Brain (organoid and tissue), 16 donors: ENCODE measurements at places on chromosomes 5 and 9. TPM values are rescaled to one million over a fixed set of nuclear protein-coding genes. Genes with fewer than 3 reads are reported as not detected.
A peak's percentile ranks its signal among the peaks of the same experiment; 100 is the strongest.

Gene STPG3
- polyA plus RNA-seq = not detected

Gene UAP1L1
- polyA plus RNA-seq = 24.1 TPM

Gene LEAP2
- polyA plus RNA-seq = not detected

Gene C5orf52
- not detected for polyA plus RNA-seq

Gene SLC27A4
- polyA plus RNA-seq = 50.9 TPM

GRCh38 chr9:26850995-26851394, 41.6 kb downstream of the CAAP1 start:
- DNase-seq = no peak

DNA sequence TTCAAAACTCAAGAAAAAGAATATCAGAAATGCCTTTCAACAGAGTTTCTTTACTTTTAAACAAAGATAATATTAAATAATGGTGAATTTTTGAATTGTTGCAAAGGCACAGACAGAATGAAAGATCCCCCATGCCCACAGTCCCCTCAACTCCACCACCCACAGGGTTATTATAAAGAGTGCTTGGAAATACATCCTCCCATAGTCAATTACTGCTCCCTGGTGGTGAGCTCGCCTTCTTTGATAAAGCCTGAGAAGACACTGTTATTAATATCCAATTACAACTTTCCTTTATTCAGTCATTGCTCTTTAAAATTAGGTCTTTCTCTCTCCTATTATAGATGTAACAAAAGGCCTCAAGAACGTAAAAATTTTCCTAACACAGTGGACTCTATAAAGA, 490.2 kb upstream of the RORB start:
- no peak for DNase-seq

DNA sequence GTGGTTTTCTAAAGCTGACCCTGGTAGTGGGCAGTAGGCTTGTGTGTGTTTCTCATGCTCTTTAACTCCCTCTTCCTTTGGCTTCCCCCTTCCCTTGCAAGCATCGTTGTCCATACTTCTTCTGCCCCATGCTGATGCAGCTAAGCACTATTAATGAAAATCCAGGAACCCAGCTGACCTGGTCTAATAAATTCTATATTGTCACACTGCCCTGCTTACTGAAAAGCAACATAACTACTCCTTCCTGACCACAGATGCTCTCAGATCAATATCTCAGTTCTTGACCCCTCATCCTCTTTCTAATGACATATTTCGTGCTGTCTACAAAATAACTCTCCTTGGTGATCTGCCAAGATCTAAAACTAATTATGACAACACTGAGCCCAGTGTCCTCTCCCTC, 405.5 kb downstream of the EFNA5 start:
- DNase-seq = no peak

DNA sequence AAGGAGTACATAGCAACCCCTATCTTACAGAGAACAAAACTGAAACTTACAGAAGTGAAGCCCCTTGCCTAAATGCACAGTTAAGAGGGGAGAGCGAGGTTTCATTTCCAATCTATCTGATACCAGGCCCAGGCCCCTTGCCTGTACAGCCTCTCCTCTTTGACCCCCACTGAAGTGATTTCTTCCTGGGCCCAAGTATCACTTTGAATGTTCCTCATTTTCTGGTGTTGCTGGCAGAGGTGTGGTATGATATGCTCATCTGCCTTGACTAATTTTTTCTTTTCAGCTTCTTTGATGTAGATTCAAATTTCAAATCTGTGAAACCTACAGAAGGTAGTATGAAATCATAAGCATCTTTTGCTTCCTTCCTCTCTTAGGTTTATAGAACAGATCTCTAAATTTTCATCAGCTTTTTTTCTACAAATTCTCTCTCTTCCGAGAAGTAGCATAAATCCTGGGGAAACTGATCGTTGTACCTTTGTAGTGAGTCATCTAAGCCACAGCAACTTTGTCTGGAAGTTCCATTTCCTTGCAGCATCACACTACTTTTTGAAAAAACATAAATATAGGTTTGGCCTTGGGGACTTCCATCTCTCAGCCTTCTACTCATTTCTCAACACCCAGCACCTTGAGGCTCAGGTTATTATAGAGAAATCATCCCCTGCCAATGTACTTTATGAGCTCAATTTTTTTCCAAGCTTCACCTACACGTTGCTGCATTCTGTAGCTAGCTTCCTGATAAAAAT, 402.4 kb upstream of the PTGER4 start:
- DNase-seq = no peak

- no peak for DNase-seq
These were observed 49.8 kb downstream of the PIK3R1 start for GRCh38 chr5:68265347-68265746.

DNA sequence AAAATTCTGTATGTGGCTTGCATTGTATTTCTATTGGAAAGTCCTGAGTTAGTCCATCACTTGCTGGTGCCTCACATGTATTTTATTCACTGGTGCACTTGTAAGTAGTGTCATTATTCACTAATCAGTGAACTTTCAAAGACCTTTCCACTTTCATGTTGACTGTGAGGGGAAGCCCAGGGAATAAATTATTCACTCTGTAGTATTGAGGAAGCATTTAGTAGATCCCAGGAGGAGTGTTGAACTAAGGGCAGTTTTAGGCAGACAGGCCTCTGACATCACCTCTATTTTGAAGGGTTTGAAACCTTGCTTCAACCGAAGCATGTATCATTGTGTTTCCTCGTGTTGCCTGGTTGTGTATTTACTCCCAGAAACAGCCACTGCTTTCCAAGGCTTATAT, 705.4 kb upstream of the RIOK2 start:
- DNase-seq = peak; percentile 34

DNA sequence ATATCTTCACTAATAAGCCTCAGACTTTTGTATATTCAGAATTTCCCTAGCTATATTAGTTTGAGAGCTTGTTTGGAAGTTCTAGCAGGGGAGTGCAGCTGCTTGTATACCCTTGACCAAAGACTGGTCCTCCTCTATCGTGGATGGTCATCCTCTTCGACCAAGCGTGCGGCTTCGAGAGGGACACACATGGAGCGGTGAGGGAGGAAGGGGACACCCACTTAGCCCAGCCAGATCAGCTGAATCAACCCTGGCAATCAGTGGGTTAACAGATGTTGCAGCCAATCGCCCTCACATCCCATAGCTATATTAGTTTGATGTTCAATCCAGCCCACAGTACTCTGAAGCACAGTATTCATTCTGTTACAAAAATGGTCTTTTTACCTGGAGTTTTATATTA, 3.2 kb downstream of the CAVIN4 start:
- DNase-seq = no peak

DNA sequence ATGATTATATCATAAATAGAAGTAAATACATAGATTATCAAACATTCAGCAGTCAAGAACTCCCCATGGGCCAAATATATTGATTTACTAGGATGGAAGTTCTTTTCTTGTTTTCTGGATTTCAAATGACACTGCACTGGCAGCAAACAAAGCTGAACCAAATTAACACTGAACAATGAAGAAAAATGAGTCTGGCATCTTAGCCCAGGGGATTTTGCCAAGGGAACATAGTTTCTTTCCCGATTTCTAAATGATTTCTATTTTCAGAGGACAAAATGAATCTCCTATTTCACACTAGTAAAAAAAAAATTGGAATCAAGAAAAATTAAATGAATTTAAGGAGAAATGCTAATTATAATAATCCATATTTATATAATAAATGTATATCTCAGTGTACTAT, 116.9 kb upstream of the FAM174A start:
- DNase-seq = peak; percentile 59

DNA sequence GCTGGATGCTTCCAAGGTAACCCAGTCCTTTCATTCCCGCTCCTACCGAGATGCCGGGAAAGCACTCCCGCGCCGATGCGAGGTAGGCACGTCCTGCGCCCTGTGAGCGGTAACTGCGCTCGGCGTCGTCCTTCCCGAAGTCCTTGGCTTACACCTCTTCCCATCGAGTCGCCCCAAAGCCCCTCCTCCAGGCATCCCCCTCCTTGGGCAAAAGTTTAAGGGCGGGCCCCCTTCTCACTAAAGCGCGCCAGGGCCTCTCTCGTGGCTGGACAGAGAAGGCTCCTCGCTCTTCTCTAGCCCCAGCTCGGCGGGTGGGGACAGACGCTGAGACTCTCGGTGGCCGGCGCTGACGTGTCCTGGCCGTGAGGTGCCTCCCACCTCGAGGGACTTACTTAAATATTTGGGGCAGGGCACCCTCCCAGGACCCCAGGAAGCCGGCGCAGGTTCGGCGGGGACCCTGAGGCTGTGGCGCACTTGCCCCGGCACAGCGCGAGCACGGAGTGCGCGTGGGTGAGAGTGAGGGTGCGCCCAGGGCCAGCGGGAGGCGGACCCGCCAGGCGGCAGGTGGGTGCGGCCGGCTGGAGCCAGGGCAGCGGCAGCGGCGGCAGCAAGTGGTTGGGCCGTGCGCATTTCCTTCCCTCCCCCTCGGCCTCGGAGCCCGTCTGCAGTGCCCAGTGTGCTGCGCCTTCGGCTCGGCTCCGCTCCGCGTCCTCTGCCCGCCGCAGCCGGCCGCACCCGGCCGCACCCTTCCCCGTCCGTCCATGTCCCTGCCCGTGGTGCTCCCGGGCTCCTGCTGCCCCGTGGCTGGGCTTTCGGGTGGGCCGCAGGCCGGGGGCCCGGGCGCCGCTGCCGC, at the start of gene ENTREP1:
ENTREP1 (plus strand) TSS at position 667 of the 853 bp plus-strand sequence; CDS start at position 762, 95 bp downstream.
- peak; percentile 70 for DNase-seq

GRCh38 chr9:68750786-68751185, 45.7 kb downstream of the PIP5K1B start:
- no peak for DNase-seq

GRCh38 chr9:29830821-29831220, 2257.5 kb upstream of the C9orf72 start:
- peak; percentile 64 for DNase-seq

GRCh38 chr5:51227963-51228470, 155.2 kb upstream of the ISL1 start:
- DNase-seq = peak; percentile 19

DNA sequence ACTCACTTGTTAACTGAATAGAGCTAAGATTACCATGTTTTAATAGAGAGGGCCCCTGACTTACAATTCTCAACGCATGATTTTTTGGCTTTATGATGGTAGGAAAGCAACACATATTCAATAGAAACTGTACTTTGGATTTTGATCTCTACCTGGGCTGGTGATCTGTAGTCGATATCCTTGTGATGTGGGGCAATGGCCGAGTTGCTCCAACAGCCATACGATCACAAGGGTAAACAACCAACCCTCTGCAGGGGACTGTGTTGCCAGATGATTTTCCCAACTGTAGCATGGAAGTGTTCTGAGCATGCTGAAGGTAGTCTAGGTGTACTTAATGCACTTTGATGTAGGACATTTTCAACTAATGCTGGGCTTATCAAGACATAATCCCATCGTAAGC, 36.5 kb downstream of the NSUN2 start:
- no peak for DNase-seq

- DNase-seq = peak; percentile 78
These were observed 524.2 kb upstream of the DAB2 start for GRCh38 chr5:39948867-39949468.
